ENCODE measurements at places on chromosomes 16 and 17.

- no peak for DNase-seq
These were observed 12.2 kb downstream of the GJD3 start for GRCh38 chr17:40352237-40352778.

DNA sequence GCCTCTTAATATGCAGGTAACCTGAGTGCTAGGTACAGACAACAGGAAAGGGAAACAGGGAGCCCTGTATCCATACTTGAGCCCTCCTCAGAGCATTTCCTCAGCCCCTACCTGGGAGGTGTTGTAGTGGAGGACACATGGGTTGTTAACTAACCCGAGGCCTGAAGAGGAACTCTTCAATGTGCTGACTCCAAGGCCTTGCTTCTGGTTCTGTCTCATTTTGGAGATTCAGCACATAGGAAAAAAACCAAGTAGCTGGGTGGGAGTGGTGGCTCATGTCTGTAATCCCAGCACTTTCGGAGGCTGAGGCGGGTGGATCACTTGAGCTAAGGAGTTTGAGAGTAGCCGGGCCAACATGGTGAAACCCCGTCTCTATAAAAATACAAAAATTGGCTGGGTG is 24.8 kb downstream of the SNX11 start:
- DNase-seq = no peak

DNA sequence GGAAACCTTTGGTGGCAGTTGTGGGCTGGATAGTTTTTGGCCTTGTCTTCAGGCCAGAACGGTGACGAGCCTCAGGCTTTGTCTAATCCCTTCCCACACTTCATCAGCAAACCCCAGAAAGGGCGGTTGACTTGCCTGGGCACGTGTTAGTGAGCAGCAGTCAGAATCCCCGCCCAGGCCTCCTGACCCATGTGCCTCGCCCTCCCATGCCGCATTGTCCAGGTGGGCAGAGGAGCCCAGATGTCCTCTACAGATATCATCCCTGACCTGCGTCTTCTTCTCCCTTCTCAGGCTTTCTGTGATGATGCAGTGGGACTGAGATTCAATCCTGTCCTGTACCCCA is 82.5 kb downstream of the OR1D5 start:
- DNase-seq = no peak

DNA sequence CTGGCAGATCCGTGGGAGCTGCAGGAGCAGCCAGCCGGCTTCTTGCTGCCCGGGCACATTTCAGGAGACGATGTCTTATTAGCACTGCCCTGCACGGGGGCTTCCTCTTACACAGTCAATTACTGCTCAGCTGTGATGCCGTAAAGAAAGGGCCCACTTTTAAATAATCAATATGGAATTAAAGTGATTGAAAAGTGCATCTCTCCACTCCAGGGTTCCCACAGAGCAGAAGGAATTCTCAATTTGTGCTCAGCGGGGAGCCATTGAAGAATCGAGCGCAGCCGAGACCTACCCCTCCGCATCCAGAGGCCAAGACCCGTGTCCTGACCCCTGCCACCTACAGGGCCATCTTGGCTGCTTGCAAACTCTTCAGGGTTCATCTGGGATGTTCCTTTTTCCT is 399.4 kb upstream of the C16orf82 start:
- DNase-seq = no peak

DNA sequence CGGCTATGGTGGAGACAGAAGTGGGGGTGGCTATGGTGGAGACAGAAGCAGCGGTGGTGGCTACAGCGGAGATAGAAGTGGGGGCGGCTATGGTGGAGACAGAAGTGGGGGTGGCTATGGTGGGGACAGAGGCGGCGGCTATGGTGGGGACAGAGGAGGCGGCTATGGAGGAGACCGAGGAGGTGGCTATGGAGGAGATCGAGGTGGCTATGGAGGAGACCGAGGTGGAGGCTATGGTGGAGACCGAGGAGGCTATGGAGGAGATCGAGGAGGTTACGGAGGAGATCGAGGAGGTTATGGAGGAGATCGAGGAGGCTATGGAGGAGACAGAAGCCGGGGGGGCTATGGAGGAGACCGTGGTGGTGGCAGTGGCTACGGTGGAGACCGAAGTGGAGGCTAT is 24.1 kb downstream of the HEATR9 start:
- no peak for DNase-seq

DNA sequence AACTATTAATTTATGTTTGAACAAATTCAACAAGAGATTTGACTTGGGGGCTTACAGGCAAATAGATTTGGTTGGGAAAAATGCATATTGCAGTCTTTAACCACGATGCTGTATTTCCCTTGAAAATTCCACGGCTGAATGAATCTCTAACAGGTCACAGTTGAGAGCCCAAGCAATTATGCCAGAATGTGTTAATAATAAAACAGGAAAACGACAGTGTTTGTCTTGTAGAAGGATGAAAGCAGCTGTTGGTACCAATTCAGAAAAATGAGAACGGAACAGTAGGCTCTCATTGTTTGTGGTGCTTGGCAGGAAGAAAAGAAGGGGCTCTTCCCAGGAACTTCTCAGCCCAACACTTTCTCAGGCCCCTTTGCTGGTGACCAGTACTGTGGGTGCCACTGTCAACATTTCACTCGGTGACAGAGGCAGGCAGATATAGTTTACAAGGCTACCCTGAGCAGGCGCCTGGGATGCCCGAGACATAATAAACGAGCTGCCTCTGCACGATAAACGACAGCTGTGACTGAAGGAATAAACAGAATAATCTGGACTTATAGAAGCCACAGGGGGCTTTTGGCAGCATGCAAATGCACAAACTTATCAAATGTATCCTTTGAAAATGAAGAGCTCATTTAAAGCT is 387.1 kb downstream of the HS3ST4 start:
- no peak for DNase-seq

DNA sequence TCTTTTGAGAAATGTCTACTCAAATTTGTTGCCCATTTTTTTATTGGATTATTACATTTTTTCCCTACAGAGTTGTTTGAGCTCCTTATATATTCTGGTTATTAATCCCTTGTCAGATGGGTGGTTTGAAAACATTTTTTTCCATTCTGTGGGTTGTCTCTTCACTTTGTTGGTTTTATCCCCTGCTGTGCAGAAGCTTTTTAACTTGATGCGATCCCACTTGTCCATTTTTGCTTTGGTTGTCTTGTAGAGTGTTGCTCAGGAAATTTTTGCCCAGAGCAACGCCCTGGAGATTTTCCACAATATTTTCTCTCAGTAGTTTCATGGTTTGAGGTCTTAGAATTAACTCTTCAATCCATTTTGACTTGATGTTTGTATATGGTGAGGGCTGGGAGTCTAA is 592.8 kb upstream of the GOT2 start:
- no peak for DNase-seq

- DNase-seq = peak; percentile 96
These were observed at the start of gene RHBDF2 for GRCh38 chr17:76501018-76501826. Gene RHBDF2, minus strand, starts transcription at chr17:76501423. Its CDS starts 19,899 bp downstream, at chr17:76481524.

- DNase-seq = no peak
These were observed 18.4 kb downstream of the CYB5D2 start for GRCh38 chr17:4161192-4161966.

GRCh38 chr16:27841061-27841801 is 222.3 kb downstream of the GSG1L start:
- DNase-seq = no peak

GRCh38 chr16:87330646-87331045 is 13.5 kb upstream of the C16orf95 start:
- DNase-seq = no peak

DNA sequence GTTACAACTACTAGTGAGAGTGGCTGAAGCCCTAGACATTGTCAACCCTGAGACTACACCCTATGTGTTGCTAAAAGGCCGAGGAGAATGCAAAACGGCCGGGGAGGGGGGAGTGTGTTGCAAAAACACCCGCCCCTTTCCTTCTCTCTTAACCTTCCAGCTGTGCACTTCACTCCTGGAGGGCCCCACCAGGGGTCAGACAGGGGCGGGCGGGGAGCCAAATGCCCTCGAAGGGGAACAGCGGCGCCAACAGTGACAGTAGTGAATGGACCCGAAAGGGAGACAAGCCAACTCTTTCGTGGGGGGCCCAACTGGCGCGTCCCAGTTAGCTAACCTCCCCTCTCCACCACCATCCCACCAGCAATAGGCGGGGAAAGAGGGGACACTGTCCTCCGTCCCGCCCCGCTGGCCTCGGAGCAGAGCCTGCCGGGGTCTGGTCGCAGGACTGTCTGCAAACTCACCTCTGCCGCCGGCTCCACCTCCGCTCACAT is 352 bp downstream of the MARF1 start:
- DNase-seq = peak; percentile 87

- DNase-seq = no peak
These were observed 7.7 kb upstream of the MPRIP start for GRCh38 chr17:17034496-17035075.

- no peak for DNase-seq
These were observed 1.3 kb upstream of the HSD17B2 start for GRCh38 chr16:82033683-82034300.

- DNase-seq = no peak
These were observed 443.2 kb downstream of the XYLT1 start for GRCh38 chr16:17027488-17028129.

- DNase-seq = no peak
These were observed 18.1 kb downstream of the SDK2 start for GRCh38 chr17:73625991-73626673.

GRCh38 chr17:32871746-32872145 is 5.2 kb downstream of the MYO1D start:
- no peak for DNase-seq

DNA sequence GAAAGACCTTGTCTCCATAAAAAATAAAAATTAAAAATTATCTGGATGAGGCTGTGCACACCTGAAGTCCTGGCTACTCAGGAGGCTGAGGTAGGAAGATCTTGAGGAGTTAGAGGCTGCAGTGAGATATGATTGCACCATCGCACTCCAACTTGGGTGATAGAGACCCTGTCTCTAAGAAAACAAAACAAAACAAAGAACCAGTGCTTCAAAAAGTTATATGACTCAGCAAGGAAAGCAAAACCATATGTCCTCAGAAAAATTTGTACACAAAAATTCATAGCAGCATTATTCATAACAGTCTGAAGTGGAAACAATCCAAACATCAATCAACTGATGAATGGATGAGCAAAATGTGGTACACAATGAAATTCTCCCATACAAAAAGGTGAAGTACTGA is 48.9 kb downstream of the SLFN5 start:
- DNase-seq = no peak

DNA sequence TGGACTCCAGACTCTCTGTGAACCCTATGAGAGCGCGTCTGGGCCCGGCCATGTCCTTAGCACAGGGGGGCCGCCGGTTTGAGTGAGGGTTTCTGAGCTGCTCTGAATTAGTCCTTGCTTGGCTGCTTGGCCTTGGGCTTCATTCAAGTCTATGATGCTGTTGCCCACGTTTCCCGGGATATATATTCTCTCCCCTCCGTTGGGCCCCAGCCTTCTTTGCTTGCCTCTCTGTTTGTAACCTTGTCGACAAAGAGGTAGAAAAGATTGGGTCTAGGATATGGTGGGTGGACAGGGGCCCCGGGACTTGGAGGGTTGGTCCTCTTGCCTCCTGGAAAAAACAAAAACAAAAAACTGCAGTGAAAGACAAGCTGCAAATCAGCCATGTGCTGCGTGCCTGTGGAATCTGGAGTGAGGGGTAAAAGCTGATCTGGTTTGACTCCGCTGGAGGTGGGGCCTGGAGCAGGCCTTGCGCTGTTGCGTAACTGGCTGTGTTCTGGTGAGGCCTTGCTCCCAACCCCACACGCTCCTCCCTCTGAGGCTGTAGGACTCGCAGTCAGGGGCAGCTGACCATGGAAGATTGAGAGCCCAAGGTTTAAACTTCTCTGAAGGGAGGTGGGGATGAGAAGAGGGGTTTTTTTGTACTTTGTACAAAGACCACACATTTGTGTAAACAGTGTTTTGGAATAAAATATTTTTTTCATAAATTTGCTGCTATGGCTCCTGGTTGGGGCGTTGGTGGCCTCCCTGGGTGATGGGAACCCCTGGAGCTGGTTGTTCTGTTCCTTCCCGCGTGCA is 23.1 kb downstream of the STAT5A start:
- no peak for DNase-seq

GRCh38 chr17:1829216-1829591 is 498 bp downstream of the SMYD4 start:
- DNase-seq = no peak

- DNase-seq = no peak
These were observed 17.7 kb downstream of the ITGAL start for GRCh38 chr16:30490210-30490609.

DNA sequence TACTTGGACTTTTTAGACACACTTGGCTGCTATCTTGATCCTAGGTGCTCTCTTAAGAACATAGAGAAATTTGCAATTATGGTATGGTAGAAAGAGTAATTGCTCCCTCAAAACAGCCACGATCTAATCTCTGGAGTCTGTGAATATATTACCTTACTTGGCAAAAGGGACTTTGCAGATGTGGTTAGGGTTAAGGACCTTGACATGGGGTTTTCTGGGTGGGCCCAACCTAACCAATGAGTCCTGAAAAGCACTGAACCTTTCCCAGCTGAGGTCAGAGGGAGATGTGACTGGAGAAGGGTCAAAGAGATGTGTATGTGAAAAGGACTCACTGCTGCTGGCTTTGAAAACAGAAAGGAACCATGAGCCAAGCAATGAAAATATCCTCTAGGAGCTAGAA is 26.7 kb upstream of the MED13 start:
- no peak for DNase-seq

DNA sequence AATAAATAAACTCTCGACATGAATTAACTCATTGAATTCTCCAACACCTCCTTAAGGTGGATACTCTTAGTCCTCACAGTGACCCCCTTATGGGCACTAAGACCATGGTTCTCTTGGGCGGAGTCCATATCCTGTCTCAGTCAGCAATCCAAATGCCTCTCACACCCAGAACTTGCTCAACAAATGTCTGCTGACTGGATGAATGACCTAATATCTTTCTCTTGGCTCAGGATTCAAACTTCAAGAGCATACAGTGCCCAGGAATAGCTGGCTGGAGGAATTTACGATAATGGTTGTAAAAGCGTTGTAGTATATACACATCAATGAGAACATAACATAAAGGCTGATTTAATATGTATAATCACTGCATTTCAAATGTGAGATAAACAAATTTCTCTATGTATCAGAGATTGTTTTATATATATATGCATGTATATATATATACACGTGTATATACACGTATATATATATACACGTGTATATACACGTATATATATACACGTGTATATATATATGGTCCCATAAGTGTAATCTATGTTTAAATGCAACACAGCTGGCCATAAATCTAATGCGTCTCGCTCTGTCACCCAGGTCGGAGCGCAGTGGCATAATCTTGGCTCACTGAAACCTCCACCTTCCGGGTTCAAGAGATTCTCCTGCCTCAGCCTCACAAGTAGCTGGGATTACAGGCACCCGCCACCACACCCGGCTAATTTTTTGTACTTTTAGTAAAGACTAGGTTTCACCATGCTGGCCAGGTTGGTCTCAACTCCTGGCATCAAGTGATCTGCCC is 6.5 kb upstream of the UBB start:
- DNase-seq = no peak

DNA sequence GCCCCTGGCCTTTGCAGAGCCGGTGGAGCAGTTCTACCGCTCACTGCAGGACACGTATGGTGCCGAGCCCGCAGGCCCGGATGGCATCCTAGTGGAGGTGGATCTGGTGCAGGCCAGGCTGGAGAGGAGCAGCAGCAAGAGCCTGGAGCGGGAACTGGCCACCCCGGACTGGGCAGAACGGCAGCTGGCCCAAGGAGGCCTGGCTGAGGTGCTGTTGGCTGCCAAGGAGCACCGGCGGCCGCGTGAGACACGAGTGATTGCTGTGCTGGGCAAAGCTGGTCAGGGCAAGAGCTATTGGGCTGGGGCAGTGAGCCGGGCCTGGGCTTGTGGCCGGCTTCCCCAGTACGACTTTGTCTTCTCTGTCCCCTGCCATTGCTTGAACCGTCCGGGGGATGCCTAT is 29.5 kb downstream of the CIITA start:
- no peak for DNase-seq
